ENCODE measurements at places on chromosomes 11 and 22. TPM values are rescaled to one million over a fixed set of nuclear protein-coding genes. Genes with fewer than 3 reads are reported as not detected.

DNA sequence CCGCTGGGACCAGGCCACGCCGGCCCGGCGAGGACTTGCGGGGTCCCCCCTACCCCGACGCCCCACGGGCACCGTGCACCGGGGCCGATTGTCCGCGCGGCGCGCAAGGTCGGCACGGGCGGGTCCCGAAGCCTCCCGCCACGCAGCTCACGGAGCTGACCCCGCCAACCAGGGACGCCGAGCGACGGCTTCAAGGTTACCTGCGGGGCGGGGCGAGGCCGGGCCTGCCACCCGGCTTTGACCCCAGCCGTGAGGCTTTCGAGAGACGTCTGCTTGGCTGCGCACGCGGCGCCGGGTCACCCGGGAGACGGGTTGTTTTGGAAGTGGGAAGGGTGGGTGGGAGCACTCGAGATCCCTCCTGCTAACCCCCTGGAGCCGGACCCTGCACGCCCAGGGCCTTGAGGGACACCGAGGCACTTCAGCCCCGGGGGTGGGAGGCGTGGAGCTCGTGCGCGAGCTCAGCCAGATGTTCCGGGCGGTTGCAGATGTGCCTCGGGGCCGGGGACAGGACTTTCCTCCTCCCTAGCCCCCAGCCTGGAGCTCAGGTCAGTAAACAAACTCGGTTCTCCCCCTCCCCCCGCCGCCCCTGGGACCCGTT is 3.2 kb upstream of the WNT11 start:
- DNase-seq = no peak

The MISFA gene
- polyA plus RNA-seq = 5.9 TPM

DNA sequence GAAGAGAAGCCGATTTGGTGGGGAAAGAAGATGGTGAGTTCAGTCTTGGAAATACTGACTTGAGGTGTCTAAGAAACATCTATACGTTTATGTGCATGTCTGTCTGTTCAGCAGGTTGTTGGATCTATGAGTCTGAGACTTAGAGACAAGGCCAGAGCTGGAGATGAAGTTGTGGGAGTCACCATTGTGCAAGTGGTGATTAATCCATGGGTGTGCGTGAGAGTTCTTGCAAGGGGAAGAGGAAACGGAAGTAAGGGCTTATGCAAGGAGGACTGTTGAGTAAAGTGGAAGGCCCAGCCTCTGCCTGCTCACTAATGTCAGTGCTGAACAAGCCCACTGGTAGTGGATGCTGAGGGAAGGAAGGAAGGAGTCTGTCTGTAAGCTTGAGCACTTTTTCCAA is 9.7 kb downstream of the TMEM45B start:
- DNase-seq = no peak

GRCh38 chr11:16909359-16910035 is 104.7 kb downstream of the PLEKHA7 start:
- DNase-seq = no peak

DNA sequence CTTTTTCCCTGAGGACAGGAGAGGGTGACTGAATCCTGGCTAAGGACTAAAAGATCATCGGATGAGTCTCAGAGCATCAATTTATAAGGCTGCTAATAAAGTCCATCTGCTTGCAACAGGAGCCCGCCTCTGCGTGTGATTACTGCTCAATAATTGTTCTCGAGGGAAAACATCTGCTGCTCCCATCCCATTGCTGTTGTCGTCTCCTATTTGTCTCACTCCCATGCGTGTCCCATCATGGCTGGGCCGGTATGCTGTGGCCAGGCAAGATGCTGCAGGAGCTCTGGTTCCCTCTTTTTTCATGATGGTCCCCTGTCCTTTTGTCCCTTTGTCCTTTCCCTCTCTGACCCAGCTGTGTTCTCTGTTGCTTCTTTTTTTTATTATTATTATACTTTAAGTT is 121.2 kb downstream of the SPATA19 start:
- DNase-seq = no peak

DNA sequence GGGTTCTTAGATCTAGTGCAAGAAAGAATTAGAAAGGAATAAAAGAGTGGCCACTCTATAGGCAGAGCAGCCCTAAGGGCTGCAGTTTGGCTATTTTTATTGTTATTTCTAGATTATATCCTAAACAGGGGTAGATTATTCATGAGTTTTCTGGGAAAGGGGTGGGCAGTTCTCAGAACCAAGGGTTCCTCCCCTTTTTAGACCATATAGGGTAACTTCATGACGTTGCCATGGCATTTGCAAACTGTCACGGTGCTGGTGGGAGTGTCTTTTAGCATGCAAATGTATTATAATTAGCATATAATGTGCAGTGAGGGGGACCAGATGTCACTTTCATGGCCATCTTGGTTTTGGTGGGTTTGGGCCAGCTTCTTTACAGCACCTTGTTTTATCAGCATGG is 44.6 kb downstream of the METTL15 start:
- no peak for DNase-seq

The KDELR3 gene
- 21.4 TPM for polyA plus RNA-seq

DNA sequence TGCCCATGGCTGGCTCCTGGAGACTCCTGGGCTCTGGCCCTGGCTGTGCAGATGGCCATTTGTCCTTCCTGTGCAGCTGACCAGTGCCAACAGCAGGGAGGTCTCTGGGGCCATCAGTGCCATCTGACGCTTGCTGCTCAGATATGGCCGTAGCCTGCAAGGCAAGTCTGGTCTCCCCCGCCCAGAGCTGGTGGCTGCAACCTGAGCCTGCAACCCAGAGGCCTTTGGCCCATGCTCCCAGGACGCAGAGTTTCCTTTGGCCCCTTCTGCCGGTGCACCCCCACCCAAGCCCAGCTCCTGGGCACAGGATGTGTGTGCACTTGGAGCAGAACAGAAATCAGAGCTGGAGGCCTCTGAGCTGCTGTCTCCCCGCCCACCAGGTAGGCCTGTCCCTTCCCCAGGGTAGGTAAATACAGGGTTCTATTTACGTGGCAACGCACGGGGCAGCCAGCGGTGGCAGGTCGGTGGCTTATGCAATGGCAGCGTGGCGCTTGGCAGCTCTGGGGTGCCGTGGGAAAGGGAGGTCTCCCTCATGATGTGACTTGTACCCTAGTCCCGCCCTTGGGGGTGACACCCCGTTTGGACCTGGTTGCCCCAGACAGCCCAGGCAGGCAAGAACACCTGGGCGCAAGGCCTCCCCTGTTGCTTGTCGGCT is 21.0 kb upstream of the MYEOV start:
- no peak for DNase-seq

- DNase-seq = no peak
Observed at GRCh38 chr11:122020902-122021301, 95.1 kb downstream of the BLID start.

GRCh38 chr22:19287076-19287707 is 4.3 kb downstream of the CLTCL1 start:
- DNase-seq = no peak

DNA sequence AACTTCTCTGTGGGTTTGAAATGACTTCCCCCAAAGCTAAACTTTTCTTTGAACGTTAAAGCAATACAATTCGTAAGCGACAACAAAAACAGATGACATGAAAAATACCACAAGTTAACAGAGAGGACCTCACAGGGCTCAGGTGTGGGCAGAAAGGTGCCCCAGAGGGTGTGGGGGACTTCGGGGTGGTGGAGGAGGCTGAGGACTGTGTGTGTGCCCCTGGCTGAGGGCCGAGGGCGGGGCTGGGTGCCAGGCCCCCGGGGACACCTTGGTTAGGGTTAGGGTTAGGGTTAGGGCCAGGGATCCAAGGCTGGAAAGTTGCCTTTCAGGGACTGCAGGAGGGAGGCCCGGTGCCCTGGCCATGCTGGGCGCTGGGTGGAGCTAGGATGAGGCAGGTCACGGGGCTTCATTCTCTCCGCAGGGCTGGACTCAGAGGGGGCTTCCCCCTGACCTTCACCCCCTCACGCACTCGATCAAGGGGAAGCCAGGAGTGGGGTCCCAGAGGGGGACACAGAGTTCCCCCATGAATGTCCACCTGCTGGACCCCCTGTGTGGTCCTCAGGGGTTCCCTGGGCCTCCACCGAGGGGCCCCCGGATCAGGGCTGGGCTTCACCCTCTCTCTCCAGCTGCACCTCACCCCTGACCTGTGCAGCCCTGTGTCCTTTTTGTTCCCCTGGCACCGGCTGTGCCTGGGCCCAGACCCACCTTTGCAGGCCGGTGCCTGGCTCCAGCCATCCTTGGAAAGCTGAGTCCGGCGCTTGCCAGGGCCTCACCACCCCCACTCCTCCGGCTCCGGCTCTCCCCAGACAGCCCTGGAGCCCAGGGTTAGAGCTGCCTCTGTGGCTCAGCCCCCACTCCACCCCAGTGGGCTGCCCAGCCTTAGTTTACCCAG is 7.0 kb downstream of the TNNI2 start:
- DNase-seq = no peak

The C11orf42 gene
- 0.24 TPM for polyA plus RNA-seq

DNA sequence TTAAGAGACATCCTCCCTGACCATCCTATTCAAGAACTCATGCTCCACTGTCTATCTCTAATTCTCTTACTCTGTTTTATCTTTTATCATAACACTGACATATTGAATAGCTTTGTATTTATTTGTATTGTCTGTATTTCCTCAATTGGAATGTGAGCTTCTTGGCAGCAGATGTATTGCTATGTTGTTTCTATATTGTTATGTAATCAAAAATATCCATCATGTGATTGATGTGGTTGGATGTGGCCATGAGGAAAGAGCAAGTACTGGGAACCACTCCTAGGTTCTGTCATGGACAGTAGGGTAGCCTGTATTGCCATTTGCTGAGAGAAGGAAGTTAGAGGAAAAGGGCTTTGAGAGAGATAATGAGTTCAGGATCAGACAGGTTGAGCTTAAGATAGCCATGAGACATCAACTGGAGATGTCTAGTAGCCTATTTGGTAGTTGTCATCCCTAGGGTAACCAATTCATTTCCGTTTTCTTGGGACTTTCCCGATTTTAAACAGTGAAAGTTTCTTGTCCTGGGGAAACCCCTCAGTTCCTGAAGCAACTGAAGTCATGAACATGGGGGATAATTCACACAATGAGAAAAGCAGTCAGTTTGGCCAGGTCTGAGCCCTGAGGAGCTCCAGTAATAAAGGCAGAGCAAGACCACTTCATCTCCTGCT is 404.5 kb downstream of the INSC start:
- no peak for DNase-seq

DNA sequence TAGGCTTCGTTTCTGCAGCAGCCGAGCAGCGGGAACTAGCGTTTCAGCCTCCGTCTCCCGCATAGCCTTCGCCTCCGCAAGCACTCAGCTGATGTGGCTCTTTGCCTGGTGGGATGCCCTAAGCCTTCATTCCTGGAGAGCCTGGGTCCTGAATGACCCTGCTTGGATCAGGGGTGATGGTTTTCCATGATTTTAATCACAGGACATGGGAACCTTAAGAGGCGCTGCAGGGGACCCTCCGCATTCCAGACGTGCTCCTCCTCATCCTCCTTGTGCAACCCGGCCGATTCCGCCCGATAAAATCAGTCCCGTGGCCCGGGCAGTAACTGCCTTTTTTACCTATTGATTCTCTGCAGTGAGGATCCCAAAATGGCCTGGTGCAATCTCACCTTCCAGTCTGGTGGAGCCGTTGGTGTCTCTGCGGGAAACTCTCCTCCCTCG is 8.2 kb downstream of the C11orf21 start:
- no peak for DNase-seq

GRCh38 chr11:19326499-19326898 is 85.8 kb upstream of the E2F8 start:
- no peak for DNase-seq

- DNase-seq = no peak
Observed at GRCh38 chr11:14751975-14752407, 108.4 kb downstream of the PDE3B start.

The CCDC88B gene
- 3.9 TPM for polyA plus RNA-seq

DNA sequence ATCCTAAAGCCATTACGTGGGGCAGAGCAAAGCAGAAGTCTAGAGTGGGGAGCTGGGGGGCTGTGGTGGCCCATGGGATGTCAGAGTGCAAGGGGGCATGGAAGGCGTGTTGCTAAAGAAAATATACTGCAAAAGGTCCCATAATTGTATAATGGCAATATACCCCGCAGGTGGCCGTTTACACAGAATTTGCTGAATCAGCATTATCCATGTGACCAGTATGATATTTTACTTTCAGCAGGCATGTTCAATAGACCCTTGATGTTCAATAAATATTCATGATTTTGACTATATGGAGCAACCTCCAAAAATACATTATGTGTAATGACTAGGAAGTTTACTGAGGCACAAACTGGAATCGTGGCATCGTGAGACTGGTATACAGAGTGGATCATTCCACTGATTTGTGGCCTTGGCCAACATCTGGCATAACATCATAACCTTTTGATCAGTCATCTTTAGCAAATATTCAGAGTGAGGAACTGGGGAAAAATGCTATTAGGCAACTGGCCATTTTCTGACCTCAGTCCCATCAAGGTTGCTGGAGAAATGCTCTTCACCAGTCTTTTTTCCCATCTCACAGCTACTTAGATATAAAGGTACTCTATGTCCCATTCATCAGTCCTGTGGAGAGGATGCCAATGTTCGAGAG is 29.3 kb upstream of the PPP2R1B start:
- DNase-seq = no peak

The USP35 gene
- polyA plus RNA-seq = 5.1 TPM

DNA sequence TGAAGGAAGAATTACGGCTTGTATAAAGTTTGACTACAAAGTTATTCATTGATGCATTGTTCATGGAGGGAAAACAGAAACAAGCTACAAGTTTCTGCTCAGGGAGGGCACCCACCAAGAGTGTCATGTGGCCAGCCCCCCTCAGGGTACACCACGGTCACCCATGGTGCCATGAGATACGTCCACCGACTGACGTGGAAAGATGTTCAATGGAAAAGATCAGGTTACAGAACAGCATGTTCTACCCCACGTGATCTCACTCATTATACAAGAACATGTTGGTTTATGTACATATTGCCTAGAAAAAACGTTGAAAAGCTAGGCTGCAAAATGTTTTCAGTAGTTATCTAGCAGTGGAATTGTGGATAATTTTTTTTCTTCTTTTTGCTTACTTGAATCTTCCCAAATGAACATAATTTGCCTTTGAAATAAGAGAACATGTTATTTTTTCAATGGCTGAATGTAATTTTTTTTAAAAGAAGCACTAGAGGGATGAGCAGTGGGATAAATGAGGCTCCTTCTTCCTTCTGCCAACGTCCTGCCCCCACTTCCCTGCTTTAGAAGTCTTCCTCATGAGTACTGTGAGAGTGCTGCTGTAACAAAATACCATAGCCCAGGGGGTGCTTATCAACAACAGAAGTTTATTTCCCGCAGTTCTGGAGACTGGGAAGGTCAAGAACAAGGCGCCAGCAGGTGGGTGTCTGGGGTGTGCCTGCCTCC is 22.5 kb downstream of the RCN1 start:
- no peak for DNase-seq

The P2RX3 gene
- polyA plus RNA-seq = 5.4 TPM
